ENCODE measurements at places on chromosomes 11 and 22.

DNA sequence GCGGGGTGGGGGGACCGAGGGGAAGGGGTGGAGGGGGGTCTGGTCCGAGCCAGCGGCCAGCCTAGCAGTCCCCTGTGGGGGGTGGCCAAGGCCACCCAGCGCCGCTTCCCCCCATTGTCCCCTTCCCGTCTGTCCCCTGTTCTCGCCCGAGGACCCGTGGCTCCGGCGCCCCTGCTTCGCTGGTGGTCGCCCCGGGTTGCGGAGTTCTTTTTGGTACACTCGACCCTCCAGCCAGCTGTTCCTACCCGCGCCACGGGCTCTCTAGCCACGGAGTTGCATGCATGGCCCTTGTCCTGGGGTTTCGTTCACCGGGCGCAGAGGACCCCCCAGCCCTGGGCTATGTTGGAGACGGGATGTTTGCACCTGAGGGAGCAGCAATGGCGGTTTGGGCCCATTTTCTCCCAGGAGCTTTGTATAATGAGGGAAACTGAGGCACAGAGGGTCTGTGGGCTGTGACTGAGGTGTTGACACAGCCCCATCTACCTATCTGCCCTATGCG lies 489 bp downstream of the RNF214 start:
- no peak for DNase-seq

GRCh38 chr11:65003282-65003681 lies 6.5 kb upstream of the BATF2 start:
- no peak for DNase-seq

DNA sequence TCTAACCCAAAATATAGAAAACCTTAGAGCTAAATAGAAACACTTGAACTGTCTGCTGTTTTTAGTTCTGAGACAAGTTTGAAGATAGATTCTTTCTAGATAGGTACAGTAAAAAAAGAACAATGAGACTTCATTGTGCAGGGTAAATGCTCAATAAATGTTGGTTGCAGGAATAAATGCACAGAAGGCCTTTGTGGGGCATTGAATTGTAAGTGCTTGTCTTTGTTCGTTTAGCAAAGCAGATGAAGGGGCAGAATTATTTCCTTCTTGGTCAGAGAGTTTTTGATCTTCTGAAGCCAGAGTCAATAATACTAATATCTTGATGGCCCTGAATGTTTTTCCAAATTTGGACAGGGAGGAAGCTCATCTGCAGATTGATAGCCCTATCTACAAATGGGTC lies 340.4 kb downstream of the OPCML start:
- no peak for DNase-seq

DNA sequence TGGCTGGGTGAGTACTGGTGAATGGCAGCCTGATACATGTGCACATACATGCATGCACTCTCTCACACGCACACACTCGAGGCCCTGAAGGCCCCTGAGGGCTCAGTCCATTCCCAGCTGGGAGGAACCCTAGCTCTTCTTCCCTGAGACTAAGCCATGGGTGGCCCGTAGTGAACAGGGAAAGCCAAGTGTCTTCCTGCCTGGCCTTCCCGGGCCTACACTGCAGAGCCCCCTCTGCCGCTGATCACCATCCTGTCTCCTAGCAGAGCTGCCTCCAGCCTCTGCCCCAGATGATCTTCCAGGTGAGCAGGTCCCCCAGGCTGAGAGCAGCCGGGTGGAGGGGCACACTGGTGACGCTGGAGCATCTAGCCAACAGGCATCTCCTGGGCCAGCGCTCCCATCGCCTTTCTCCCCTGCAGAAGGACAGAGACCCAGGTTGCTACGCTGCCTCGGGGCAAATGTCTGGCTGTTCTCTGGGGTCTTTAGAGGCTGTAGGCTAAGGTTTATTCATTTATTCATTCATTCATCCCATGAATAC lies 57.3 kb downstream of the CD82 start:
- DNase-seq = no peak

- DNase-seq = no peak
These were observed 423 bp downstream of the PEX16 start for GRCh38 chr11:45917286-45917622.

DNA sequence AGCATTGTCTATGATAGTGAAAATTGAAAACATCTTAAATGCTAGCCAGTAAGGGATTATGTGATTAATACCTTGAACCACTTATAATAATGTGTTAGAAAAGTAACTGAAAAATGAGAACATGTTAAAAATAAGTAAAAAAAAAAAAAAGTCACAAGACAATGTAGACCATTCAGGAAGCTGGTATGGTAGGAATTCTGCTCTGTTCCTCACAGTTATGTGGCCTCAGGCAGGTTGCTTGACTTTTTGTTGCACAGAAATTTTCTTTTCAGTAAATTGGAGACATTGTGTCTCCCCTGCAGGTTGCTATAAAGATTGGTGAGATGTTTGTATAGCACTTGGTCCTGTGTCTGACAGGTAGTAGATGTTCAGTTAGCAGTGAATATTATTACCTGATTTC lies 17.3 kb upstream of the PLET1 start:
- no peak for DNase-seq
